Right ventricle myocardium superior (tissue), 1 donor: ENCODE measurements at places on chromosomes 2 and 18.

- DNase-seq, result no peak
Measured at GRCh38 chr18:39274535-39274934, 1708.9 kb upstream of the CELF4 start.

- no peak for DNase-seq
Measured at GRCh38 chr2:85585781-85586105, 1.5 kb downstream of the VAMP5 start.

GRCh38 chr2:160343404-160343803 is 143.3 kb upstream of the ITGB6 start:
- DNase-seq, result no peak

DNA sequence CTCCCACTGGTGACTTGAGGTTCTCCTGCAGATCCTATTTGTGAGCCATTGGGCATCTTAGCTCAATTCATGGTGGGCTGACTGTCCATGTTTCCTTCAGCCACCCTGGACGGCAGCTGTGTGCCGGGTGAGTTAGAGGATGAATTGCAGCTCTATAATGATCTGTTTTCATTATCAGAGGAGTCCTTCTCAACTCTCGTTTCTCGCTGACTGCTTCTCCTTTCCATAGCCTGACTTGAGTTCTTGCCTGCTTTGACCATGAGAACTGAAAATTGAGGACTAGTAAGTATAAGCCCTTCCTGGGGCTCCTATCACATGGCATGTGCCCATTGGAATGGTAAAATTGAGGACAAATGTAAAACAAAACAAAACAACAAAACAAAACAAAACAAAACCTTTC is 121.8 kb downstream of the CDC42EP3 start:
- no peak for DNase-seq

GRCh38 chr2:120867290-120868241 is 131.9 kb downstream of the GLI2 start:
- DNase-seq, result peak; percentile 86

DNA sequence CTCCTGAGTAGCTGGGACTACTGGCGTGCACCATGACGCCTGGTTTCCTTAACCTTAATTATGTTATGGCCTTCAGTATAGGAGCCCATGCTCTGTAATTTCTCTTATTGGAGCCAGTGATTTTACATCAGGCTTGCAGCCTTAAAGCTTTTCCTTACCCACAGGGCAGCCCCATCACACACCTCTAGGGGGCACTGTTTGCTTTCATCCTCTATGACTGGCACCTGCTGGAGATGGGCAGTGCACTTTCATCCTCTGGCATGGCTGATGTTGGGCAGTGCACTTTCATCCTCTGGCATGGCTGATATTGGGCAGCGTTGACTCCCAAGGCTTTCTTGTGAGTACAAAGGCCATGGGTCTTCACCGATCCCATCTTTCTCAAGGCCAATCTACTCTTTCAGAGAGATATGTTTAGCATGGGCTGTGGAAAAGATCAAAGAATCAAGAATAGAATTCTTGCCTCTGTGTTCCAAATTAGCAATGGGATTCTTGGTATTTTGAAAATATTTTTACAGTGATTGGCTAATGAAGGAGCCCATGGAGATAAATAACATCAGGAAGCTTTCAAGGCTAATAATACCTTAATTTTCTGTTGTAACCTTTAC is 80.7 kb upstream of the MEX3C start:
- DNase-seq, result no peak

DNA sequence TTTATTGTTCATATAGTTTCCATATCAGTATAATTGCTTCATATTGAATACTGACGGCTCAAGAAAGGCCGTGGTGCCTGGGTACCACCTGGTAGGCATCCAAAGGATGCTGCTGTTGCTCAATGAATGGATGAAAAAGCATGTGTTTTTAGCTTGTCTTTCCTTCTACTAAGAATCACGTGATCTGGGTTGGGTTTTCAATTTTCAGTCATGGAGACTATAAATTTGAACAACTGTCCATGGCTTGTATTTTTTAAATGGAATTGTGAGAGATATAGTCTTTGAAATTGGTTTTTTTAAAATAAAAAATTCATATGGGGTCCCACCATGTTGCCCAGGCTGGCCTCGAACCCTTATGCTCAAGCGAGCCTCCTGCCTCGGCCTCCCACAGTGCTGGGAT is 25.3 kb downstream of the EMILIN2 start:
- no peak for DNase-seq

DNA sequence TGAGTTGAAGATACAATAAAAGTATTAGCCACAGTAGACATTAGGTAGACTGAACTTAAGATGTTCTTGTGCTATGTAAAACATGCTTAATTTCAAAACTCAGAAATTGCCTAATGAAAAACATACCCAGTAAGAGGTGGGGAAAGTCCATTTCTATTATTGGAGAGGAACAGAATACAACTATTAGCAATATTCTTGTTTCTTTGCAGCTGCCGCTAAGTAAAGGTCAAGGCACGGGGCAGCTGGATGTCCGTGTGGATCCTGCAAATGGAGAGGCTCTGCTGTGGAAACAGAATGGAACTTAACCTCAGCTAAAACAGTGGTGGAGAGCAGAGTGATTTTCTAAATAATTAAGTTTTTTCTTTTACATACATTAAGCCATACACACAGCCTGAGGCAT is 139.2 kb upstream of the ARHGAP28 start:
- DNase-seq, result no peak

DNA sequence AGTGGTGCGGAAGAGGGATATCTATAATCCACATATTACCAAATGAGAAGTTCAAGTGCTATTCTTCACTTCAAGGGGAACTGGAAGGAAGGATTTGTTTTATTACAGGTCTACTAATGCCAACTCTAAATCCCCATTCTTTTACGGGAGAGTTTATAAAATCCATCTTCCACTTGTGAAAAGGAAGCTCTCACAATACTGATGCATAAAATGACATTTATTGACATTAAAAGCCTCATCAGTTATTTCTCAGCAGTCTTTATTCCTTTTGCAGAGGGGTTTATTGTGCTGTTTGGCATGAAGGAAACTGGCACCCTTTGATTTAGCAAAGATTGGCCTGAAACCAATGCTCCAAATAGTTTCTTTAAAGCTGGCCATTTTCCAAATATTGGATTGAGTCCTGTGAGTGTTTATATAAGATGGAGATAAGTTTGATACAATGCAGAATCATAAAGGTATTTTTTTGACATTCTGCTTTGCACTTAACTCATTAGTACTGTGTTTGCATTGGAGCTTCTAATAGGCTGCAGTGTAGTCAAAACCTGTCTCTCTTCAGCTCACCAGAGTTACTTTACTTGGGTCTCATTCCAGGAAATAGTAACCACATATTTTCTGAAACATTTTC is 26.6 kb downstream of the LRP1B start:
- no peak for DNase-seq

DNA sequence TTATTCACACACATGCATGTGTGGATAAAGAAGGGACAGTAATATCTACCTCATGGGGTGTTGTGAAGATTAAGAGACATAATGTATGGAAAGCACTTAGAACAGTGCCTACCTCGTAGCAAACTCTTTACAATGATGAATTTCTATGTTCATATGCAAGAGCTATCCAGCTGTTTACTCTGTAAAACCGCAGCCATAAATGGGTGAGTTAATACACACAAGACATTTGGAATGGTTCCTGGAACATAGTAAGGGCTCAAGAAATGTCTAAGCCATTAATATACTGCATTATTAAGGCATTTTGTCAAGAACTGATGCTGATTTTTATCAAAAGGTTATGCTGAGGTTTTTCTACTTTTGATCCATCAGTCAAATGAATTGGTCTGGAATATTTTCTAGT is 1076.2 kb downstream of the TSN start:
- DNase-seq, result no peak

- DNase-seq, result peak; percentile 18
Measured at GRCh38 chr2:230872151-230872967, 7.6 kb downstream of the ITM2C start.

DNA sequence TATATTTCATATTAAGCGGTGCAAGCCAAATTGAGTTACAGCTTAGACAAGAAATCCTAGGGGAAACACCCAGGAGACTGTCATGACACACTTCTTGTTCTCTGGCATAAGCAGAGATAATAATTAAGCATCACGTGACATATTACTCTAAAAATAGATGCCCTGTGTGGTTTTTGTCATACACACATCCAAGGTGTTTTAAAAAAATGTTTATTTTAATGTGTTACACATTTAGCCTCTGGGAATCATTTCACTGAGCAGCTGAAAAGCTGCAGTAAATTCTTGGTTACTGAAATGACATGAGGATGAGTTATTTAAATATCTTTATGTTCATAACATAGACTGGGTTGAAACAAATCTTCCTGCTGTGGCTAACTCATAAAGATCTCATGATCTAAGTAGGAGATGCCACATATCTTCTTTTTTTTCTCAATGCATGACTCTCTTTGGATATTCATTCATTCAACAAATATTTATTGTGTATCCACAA is 38.0 kb upstream of the ERMN start:
- no peak for DNase-seq

- DNase-seq, result no peak
Measured at GRCh38 chr2:221143231-221143630, 428.9 kb downstream of the EPHA4 start.

- peak; percentile 10 for DNase-seq
Measured at GRCh38 chr2:240981280-240981679, 17.1 kb upstream of the SNED1 start.

GRCh38 chr2:18009891-18010290 is 131.4 kb downstream of the KCNS3 start:
- no peak for DNase-seq

DNA sequence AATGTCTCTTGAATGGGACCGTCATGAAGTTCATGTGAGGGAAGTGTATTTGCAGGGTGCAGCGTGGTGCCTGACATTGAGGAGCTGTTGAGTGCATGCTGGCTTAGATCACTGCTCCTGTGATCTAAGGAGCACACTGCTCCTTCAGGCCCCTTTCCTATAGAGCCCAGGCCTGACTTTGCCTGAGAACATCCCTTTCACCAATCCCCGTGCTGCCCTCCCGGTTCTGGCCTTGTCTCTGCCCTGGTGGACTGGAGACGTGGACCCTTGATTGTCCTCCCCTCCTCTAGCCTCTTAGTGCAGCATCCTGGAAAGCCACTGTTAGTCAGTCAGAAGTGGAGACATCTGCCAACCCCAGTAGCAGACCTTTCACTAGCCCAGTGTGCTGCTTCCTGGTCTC is 323.6 kb upstream of the HS6ST1 start:
- DNase-seq, result no peak

- no peak for DNase-seq
Measured at GRCh38 chr2:98985905-98986666, 50.1 kb upstream of the CRACDL start.
